ENCODE measurements at places on chromosomes 7 and 10.

DNA sequence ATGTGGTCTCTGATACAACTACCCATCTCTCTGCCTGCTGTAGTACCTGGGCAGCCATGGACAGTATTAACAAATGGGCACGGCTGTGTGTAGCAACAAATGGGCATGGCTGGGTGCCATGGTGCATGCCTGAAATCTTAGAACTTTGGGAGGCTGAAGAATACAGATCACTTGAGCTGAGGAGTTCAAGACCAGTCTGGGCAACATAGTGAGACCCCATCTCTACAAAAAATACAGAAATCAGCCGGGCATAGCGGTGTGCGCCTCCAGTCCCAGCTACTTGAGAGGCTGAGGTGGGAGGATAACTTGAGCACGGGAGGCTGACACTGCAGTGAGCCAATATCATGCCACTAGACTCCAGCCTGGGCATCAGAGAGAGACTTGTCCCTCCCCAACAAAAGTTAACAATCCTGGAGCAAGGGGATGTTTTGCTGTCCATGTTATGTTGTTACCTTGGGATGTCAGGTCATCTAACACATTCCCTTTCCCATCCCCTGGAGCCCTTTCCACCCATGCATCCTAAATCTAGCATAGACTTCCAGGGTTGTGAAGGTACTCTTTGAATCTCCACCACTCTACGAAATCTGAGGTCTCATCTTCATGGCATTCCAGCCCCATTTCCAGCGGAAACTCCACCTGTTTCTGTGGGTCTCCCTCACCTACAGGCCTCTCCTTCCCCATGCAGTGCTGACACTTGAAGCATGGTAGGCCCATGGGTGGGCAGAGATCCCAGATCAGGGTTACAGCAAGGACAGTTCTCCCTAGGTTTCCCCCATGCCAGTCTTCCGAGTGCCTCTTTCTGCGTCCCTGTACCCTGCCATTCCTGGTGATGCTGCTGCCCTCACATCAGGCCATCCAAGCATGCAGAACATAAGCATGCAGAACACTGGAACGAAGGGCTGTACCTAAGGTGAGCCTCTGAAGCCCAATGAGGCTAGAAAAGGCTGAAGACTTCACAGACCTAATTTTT, 13.1 kb downstream of the FXYD4 start:
- DNase-seq, result no peak

DNA sequence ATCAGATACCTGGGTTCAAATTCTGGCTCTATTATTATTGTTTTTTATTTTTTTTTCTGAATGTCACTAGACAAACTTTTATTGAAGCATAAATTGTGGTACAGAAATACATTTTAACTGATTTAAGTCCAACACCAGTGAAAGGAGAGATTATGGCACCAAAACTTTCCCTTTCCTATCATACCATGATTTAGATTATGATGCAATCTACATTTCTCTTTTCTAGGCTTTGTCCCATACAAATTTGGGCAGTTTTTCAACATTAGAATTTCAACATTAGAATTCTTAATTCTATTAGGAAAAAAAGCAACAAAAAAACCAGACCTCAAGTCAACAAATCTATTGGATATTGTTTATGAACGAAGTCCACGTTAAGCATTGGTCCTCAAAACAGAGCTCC, 11.0 kb downstream of the AS3MT start:
- DNase-seq, result no peak

DNA sequence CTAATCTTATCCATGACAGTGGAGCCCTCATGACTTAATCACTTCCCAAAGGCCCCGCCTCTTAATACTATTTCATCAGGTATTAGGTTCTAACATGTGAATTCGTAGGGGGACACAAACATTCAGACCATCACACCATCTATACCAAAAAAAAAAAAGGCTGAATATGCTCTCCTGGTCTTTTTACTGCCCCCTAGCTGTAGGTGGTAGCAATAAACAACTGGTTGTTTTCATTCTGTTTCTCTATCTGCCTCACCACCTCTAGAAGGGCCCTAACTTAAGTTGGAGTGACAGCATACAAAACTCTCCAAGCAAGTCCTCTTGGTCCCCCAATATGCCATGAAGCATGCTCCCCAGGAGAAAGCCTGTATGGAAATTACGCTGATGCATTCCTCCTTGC, 94.1 kb downstream of the GRM8 start:
- no peak for DNase-seq

GRCh38 chr10:27223964-27224363, 16.6 kb downstream of the ACBD5 start:
- no peak for DNase-seq
